ENCODE measurements at places on chromosomes 3 and 15.

- no peak for DNase-seq
Measured at GRCh38 chr3:16071206-16071605, 103.3 kb upstream of the GALNT15 start.

GRCh38 chr3:51798411-51798963 lies 19.4 kb upstream of the IQCF6 start:
- DNase-seq = no peak

DNA sequence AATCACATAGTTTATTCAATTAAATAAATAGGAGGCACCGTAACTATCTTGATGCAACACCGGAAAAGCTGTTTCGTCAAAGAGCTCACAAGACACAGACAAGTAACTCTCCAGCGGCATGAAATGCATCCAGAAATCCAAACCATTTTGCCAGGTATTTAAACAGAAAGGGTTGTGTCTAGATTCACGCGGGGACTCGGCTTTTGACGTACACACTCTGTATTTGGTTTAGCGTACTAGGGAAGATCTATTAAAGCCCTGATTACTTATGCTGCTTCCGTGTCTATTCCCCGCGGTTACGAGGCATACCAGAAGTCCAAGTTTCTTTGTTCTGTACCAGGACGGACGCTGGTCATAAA lies 718 bp downstream of the BNIP2 start:
- peak; percentile 79 for DNase-seq

DNA sequence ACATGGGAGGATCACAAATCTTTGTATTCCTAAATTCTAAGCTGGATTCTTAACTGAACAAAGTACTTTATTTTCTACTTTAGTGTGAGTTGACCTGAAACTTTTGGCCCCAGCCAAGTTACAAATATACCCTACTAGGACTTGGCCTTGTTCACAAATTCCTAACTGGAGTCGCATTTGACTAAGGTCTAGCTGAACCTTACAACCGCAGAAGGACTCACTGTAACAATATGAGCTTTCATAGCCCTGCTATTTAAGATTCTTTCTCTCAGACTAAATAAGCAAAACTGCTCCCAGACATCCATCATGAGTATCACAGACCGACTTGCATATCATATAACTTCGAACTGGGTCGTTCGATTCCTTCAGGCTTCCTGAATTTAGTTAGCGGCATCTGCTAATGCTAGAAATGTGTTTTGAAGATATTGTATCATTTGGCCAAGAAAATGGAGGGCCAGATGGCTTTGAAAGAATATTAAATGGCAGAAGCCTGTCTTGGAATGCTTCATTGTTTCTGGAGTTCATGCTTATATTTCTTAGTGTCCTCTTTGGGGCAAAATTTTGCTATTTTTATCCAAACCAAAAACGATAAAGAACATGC lies 28.4 kb upstream of the ADAMTS9 start:
- no peak for DNase-seq

GRCh38 chr3:130539005-130539404 lies 22.0 kb downstream of the COL6A6 start:
- DNase-seq = peak; percentile 41

- peak; percentile 45 for DNase-seq
Measured at GRCh38 chr3:140545756-140546155, 132.1 kb upstream of the TRIM42 start.

- DNase-seq = no peak
Measured at GRCh38 chr15:51390241-51390965, 48.9 kb downstream of the GLDN start.

DNA sequence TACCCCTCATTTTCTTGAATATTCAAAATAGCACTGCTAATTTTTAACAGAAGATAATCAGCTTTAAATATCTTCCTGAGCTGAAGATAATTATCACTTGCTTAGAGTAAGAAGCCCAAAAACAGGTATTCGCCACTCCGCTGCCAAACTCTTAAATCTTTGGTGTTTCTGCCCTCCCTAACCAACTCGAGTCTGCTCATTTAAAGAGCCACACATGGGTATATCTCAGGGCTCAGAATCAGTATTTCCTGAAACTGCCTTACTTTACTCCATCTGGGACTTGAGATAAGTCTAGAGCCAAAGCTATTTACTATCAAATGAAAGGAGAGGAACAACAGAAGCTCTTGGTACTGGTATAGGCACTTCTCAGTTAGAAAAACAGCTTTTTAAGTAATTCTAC lies 10.8 kb downstream of the PDCD10 start:
- no peak for DNase-seq

- no peak for DNase-seq
Measured at GRCh38 chr15:31740203-31740602, 290.1 kb upstream of the CHRNA7 start.

GRCh38 chr15:89674526-89674925 lies 4.6 kb downstream of the PLIN1 start:
- DNase-seq = no peak

GRCh38 chr15:40274350-40275274 lies 8.3 kb downstream of the ANKRD63 start:
- DNase-seq = peak; percentile 80

GRCh38 chr15:65132878-65133547 lies 595 bp downstream of the PDCD7 start:
- DNase-seq = peak; percentile 38

- DNase-seq = peak; percentile 37
Measured at GRCh38 chr3:110881069-110881468, 190.5 kb upstream of the NECTIN3 start.

All from AG10803 (cell line).